ENCODE measurements at places on chromosomes 6 and 20.

- no peak for DNase-seq
These were observed 17.3 kb upstream of the CCDC167 start for GRCh38 chr6:37516920-37517405.

DNA sequence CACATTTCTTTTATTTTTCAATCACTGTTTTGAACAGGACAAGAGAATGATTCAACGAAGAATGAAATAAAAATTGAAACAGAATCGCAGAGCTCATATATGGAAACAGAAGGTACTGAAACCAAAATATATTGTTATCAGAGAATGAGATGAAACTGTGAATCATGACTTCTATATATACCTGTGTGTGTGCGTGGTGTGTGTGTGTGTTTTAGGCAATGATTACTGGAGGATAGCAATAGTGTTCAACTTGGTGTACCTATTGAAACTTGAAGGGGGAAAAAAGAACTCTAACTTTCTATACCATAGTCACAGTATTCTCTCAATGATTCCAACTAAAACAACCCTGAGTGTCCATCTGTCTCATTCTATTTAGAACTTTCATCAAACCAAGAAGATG lies 586.6 kb downstream of the KIF16B start:
- DNase-seq, result no peak

DNA sequence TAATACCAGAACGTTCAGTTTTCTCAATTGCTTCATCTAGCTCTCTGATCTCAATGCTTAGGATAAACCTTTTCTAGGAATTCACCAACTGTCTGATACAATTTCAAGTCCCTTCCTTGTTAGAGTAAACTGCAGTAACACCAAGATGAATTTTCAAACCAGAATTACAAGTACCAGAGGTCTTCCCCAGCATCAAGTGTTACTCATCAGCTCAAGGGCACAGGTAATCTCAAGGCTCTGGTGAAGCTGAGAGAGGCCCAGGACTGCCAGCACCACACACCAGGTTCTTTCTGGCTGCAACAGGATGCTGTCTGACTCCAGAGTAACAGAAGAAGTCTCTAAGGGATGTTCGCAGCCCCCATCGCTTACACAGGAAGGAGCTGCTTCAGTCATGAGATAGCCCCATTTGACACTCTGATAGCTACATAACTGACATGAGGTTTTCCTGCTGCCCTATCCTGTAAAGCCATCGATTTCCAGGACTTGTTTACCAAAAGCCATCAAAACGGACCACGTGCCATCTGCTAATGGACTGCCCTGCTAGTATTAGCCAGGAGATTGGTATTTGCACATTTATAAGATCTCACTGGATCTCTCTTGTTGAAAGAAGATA lies 549.4 kb downstream of the UTRN start:
- no peak for DNase-seq

DNA sequence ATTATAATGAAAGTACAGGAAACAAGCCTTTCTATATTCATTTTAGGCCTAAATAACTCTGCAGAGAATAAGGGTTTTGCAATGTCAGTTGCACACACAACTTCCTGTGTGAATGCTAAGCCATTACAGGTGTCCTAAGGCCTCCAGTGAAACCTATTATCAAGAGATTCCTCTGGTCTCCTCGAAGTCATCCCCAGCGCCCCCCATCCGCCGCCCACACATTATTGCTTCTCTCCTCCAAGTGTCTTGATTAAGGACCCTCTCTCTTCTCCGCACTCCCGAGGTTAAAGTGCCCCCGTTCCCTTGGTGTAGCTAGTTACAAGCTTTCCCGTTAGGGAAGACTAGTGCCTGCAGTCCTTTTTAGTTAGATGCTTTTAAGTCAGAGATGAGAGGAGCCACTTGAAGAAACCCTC lies 1.3 kb downstream of the HIVEP2 start:
- DNase-seq, result no peak

- no peak for DNase-seq
These were observed 76.6 kb upstream of the CCDC167 start for GRCh38 chr6:37576336-37576737.

DNA sequence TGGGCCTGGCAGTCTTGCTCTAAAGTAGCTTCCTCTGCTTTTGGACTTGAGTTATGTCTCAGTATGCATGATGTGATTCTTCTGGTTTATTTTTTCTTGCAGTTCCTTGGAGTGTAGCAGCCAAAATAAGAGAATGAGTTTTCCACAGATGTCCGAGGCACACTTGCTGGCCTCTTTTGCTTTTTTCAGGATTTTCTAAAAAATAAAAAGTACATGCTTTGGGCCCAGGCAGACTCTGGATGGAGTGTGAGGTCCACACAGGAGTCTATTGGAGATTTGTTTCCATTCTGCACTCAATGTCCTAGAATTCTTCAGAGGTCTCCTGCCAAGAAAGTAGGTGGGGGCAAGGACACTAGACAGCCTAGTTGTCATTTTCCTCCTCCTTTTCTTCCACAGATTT lies 477.6 kb downstream of the EPM2A start:
- no peak for DNase-seq

GRCh38 chr6:110664933-110665332 lies 150.3 kb downstream of the CDK19 start:
- DNase-seq, result no peak

GRCh38 chr6:6588924-6589709 lies 597 bp downstream of the LY86 start:
- DNase-seq, result no peak

GRCh38 chr6:131733376-131734016 lies 22.7 kb upstream of the CTAGE9 start:
- no peak for DNase-seq

DNA sequence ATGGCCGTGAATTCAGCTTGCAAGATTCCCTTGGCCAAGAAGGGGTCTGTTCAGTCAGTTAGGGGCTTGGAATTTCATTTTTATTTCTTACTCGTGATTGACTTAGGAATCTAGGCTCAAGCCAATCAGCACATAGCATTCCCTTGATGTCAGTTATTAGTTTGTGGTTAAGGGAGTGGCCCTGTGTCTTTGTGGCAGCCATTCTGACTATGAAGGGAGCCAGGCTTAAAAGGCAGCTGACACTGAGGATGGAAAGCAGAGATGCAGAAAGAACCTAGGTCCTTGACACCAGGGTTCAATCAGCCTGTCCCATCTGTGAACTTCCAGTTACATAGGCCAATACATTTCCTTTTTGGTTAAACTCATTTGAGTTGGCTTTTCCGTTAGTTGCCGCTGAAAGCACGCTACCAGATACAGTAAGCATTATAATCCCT lies 48.1 kb downstream of the MCUR1 start:
- DNase-seq, result no peak

DNA sequence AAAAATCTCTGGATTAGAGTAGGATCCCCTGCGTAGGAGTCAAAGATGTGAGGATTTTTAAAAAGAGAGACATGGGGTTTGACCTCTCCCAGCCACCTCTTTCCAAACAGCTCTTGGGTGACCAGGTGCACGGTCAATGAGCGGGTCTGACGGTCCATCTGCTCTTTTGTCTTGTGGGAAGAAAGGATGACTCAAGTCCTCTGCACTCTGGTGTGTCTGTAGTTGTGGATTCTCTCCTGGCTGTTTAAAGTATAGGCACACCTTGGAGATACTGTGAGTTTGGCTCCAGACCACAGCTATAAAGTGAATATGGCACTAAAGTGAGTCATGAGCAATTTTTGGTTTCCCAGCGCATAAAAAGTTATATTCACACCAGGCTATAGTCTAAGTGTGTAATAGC lies 209.8 kb downstream of the BMP7 start:
- DNase-seq, result no peak

DNA sequence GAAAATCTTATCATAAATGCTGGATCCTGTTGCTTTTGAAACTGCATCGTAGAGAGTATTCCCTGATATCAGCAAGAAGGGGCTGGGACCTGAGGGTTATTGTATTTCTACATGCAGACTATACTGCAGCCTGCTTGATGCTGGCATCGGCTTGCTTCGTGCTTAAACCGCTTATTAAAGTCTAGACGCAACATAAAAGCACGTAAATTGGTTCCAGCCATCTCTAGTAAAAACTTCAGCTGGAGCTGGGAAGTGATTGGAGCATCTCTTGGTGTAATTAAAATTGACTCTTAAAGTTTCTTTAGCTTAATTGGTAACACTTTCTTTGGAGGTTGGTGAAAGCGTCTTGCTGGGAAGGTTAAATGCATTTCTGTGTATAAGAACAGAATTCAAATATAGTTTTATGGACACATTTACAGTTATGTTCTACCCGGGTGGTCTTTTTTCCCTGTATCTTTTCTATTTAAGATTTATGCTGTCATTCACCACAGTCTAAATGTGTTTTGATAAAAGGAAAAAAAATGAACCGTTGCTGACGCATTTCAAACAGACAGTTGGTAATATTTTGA lies 139.0 kb upstream of the JAG1 start:
- DNase-seq, result no peak

- DNase-seq, result no peak
These were observed 230.0 kb downstream of the ALDH8A1 start for GRCh38 chr6:134719911-134720310.

GRCh38 chr6:21022343-21023107 lies 488.3 kb downstream of the CDKAL1 start:
- DNase-seq, result no peak

DNA sequence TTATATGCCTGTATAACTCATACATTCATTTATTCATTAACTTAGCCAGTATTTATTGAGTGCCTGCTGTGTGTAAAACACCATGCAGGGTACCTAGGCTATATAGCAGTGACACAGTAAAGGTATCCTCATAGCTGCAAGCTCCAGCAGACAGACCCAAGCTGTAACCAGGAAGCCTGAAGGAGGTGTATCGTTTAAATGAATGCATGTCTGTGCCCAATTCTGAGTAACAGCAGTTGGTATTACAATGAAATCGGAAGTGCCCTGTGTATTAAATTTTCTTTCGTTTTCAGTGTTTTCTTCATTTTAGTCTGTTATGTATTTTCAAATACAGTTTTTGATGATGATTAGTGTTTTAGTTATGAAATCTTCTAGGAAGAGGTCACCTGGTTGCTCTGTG lies 485.8 kb upstream of the SOX4 start:
- no peak for DNase-seq
